ENCODE measurements at places on chromosomes 3 and 15.

GRCh38 chr15:81889485-81889881 is 156.3 kb downstream of the MEX3B start:
- no peak for DNase-seq

DNA sequence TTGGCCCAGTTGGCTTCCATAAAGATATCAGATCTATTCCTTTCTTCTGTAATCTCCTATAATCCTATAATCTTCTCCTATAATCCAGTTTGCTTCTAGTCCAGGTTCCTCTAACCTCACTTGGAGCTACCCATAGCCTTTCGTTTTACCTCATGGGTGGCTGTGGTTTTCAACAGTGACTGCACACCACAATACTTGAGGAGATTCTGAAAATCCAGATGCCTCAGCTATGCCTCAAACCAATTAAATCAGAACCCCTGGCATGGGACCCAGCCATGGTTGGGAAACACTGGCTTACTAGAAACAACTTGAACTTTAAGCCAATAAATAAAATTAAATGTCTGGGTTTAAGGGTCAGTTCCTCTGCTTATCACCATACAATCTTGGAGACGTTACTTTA is 86.1 kb upstream of the NTRK3 start:
- no peak for DNase-seq

DNA sequence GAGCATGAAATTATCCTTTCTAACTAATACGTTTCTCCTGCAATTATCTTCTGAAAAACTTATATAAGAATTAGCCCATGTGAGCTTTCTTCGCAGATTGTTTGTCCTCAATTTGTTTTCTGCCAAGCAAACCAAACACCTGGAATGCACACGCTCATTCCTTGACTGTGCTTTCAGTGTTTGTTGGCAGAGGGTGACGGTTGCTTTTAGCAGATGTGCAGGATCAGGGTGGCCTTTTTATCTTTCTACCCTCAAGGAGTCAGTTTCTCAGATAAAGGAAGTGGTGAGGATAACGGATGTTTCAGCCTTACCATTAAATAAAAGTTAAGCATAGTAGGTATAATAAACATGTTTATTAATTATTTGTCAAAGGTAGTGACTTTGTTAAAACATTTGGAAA is 15.2 kb downstream of the ARPP21 start:
- DNase-seq = peak; percentile 18

DNA sequence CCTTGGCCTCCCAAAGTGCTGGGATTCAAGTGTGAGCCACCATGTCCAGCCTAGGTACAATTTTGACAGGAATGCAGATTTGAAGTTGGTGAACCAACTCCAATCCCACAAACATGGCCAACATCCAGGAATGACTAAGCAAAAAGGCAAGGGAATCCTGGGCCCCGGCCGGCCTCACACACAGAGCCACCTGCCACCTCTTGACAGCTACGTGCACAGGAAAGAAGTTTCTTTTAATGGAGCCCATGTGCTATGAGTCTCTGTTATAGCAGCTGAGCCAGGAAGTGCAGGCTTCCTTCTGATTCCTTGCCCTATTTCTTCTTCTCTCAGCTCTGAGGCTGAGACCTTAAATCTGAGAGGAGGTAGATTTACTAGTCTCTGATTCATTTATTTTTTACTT is 8.8 kb downstream of the TMEM40 start:
- peak; percentile 85 for DNase-seq

- DNase-seq = no peak
Measured at GRCh38 chr3:73707772-73708171, 83.0 kb upstream of the PDZRN3 start.

GRCh38 chr3:32616267-32616962 is 45.8 kb upstream of the DYNC1LI1 start:
- DNase-seq = no peak

- no peak for DNase-seq
Measured at GRCh38 chr3:16842272-16843270, 42.2 kb upstream of the PLCL2 start.

GRCh38 chr15:28952666-28953491 is 67.1 kb downstream of the APBA2 start:
- no peak for DNase-seq

- DNase-seq = peak; percentile 62
Measured at GRCh38 chr15:52078876-52079700, 33.5 kb downstream of the BCL2L10 start.

GRCh38 chr3:196948442-196949284 is 6.3 kb upstream of the NCBP2 start:
- DNase-seq = peak; percentile 44

- no peak for DNase-seq
Measured at GRCh38 chr3:114674036-114674435, 380.2 kb downstream of the TIGIT start.

DNA sequence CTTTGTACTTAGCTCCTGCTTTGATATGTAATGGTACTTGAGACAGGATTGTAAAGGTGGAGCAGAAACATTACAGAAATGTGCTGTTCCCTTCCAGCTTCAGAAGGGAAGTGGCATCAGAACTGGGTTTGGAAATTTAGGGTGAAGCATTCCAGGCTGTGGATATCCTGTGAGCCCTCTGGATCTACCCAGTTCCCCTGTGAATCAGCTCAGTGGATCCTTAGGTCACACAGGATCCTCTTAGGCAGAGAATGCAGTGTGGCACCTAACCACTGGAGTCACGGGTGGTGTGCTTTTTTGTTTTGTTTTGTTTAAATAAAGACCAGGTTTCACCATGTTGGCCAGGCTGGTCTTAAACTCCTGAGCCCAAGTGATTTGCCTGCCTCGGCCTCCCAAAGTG is 66.0 kb downstream of the TRIM71 start:
- no peak for DNase-seq

- peak; percentile 53 for DNase-seq
Measured at GRCh38 chr3:49602877-49603411, 48.7 kb downstream of the BSN start.

DNA sequence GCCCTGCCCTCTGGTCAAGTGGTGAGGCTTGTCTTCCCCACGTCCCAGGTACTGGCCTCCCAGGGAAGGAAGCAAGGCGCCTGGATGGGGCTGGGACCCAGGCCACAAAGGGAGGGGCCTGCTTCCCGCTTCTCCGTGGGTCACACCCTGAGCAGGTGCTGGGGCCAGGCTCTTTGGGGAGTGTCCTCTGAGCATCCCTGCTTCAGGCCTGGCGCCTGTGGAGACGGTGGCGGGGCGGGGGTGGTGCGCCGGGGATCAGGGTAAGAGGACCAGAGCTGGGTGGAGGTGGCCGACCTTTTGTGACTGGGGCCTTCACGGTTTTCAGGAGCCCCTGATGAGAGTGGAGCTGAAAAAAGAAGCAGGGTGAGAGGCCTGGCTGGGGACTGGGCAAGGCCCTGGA is 3.6 kb downstream of the PLA2G4B start:
- no peak for DNase-seq

DNA sequence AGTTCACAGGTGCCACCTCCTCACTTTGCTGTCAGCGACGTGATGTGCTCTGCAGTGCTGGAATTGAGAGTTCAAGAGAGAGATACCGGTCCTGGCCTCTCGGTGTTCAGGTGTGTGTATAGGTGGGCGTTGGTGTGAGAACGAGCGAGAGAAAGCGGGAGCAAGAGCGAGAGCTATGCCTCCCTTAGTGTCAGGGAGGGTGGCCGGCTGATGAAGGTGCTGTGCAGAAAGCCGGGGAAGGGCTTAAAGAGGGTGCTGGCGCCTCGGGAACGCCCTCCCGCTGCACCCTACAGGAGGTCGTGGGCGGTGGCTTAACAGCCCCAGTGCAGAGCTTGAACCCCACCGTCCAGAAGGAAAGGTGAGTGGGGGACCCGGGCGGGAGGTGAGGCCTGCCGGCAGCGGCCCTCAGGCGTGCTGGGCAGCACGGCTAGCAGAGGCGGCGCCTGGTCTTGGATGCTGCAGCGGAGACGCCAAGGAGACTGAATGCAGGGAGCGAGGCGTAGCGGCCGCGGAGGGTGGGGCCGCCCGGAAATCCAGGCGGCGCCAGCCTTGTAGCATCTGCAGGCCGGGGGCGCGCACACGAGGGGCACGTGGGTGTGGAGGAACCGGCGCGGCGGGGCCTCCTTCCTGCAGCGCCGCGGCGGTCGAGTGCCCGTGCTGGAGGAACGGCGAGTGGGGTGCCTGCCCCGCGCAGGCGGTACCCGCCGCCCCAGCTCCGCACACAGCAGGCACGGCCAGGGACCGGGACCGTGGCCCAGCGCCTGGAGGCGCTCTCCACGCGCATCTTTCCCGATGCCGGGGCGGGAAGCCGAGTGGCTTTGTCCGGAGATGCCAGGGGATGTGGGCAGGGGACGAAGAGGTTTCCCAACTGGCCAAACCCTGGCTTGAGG is 246.8 kb upstream of the TOPAZ1 start:
- DNase-seq = no peak

DNA sequence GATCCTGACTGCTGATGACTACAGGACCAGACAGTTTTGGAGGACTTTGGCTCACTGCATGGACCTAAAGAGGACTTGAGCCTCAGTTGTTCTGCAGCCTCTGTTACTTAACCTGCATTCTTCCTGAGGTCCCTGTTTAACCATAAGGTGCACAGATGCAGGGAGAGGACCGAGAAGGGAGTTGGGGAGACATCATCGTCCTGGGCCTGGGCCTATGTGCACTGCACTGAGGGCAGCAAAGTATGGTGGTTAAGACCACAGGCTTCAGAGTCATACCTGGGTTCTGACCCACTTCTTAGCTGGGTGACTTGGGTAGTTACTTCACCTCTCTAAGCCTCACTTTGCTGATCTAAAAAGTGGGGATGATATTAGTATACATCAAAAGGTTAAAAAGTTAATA is 21.9 kb downstream of the KY start:
- DNase-seq = no peak

- DNase-seq = no peak
Measured at GRCh38 chr3:67044295-67044694, 46.2 kb downstream of the KBTBD8 start.

- no peak for DNase-seq
Measured at GRCh38 chr3:125152951-125153350, 59.6 kb downstream of the SLC12A8 start.

- DNase-seq = no peak
Measured at GRCh38 chr3:70943886-70944285, 631.4 kb upstream of the MDFIC2 start.

DNA sequence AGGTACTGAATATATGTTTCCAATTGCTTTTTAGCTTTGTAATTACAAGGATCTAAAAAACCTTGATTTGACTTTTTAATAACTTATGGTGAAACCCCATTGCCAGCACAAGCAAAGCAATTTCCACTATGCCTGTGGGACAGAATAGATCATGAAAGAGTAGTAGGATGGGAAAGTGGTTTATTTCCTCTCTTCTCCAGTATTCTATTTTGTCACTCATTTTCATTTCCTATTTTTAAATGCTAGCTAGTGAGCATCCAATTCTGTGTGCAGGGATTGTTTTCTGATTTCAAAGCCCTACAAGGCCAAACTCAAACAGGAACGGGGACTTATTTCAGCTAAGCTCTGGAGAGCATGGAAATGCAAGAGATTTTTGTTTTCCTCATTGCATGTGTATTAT is 132.0 kb upstream of the TGFBR2 start:
- DNase-seq = no peak

GRCh38 chr3:47414666-47415587 is 34.1 kb downstream of the PTPN23 start:
- no peak for DNase-seq

DNA sequence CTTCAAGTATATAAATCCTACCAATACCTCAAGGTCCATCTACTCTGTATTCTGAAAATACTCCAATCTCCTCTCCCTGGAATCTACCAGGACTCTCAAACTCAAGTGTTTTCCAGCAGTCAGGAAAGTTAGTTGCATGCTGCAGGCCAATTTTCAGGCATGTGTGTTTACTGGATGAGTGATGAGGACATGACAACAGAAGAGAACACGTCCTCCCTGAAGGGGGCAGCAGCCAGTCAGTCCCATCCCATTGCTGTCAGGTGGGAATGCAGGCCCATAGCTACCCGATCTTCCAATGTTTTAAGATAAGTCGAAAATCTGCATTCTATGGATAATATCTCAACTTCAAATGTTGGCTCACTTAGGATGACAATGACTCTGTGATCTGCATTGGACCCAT is 496.2 kb downstream of the FHIT start:
- no peak for DNase-seq

DNA sequence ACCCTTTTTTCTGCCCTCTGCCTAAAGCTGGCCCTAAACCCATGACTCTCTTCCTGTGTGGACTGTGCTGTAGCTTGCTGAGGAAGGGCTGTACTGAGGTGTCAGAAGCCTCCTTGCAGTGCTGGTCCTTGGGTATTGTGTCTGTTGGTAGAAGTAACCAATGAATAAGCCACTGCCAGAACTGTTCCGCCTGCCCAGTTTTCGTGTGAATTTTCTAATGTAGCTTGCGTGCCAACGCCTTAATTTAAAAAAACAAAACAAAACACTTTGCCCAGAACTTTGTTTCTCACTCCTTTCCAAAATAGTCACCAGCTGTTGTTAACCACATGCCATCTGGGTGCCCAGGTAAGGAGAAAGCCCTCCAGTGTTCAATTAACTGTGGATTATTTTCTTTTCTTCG is 101.9 kb downstream of the KLHL25 start:
- no peak for DNase-seq

DNA sequence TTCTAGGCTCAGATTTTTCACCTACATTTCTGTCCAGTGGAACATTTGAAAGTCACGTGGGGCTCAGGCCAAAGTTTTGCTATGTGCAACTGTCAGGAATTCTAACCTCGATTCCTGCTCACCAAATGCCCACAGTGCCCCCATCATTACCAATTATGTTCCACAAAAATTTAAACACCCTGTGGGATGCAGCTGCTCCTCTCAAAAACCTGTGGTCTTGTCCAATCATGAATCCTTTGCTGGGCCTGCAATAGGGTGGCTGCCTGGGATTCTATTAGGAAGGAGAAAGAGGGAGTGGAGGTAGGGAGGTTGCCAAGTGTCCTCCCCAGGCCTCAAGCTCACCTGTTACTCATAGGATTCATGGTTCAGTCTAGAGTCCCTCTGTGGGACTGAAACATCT is 68.1 kb downstream of the RHCG start:
- no peak for DNase-seq

GRCh38 chr15:48547286-48547685 is 98.2 kb downstream of the FBN1 start:
- no peak for DNase-seq

DNA sequence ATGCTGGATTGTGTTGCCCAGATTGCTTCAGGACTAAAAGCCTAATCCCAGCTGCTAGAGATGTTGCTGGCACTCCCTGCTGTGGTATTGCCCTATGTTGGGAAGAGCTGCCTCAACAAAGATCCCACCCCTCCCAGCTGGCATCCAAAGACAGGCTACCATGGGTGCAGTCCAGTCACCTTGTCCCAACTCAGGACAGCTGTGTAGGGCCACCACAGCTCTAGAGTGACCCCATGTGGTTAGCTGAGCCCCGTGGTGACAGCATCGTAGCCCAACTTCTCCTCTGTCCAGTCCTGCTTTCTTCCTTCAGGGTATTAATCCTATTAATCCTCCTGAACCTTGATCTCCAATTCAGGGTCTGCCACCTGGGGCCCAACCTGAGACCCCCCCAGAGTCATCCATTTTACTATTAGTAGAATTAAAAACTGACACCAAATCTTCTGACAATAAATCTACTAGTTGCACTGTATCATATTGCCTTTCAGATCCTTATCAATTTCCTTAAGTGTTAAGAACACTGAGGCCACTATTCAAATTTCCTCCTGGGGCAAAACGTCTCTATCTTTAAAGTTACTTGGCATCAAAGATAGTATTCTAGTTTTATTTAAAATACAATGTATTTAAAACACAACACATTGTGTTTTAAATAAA is 83.5 kb downstream of the AQP9 start:
- DNase-seq = no peak

- DNase-seq = no peak
Measured at GRCh38 chr3:123686251-123686650, 101.4 kb upstream of the HACD2 start.
